ENCODE measurements at places on chromosomes 2 and 18.

DNA sequence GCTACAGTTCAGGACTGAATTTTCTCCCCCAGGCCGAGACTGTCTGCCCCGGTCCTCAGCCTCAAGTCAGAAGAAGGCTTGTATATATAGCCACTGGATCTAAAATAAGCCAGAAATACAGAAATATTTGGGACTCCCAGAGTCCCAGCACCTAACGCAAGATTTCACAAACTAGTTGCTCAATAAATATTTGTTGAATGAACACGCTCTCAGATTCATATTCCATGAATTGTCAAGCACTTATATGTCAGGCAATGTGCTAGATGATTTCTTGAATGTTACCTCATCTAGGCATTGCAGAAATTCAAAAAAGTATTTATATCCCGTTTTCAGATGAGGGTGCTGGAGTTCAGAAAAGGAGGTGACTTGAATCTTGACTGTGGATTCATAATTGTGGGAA is 163.7 kb upstream of the KLHL29 start:
- DNase-seq, result no peak

GRCh38 chr18:77151033-77151771 is 18.6 kb upstream of the MBP start:
- no peak for DNase-seq

DNA sequence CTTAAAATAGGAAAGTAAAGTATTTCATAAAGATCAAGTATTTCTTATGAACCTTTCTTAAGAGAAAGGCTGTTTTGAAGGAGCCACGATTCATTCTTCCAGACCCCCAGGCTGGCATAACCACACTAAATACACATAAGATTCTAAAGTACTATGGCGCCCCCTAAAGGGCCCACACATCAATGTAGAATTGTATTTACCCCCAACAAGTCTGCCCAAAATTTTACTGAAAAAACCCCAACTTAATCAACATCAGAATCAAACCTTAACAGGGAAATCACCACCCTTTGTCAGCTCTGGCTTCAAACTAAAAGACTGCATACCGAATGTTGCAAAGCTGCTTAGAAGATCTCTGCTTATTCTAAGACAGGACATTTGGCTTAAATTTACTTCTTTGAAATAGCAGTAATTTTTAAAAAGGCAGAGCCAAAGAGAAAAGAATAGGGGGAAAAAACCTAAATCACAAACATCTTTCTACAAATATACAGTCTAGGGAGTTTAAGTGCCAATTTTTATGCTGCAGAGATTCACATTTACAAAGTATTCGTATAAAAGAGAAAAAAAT is 20.4 kb upstream of the BCL2 start:
- DNase-seq, result peak; percentile 19

- DNase-seq, result no peak
These were observed 105.5 kb upstream of the NEUROD1 start for GRCh38 chr2:181785691-181786344.

DNA sequence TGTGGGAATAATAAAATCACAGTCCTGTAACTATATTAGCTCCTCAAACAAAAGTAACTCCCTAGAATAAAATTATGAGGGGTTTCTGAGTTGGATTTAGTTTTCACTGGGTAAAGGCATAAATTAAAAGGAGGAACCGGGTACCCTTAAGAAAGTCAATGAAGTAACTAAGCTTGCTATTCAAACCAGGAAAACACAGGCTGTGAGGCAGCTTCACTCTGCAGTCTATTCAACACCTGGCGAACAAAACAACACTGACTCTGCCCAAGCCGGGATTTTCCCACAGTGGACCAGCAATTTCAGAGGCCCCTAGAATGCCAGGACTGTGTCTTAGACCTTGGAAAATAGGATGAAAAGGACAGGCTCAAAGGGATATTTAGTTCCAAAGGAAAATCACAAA is 24.6 kb upstream of the CREB1 start:
- no peak for DNase-seq

DNA sequence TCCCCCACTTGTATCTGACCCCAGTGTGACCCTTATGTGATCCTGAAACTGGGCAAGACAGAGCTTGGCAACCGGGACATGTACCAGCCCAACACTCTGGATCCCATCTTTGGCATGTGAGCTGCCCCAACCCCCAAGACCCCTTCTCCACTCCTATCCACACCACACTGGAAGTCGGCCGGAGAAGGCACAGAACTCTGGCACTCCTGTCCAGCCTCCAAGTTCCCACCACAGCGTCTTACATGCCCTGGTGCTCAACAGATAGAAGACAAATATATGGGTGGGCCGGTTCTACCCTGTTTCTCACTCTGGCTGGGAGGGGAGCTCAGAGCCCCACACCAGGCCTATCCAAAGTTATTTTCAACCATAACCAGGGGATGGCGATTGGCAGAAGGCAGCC is 40.8 kb downstream of the LMAN2L start:
- DNase-seq, result no peak

GRCh38 chr2:145284551-145284950 is 764.6 kb upstream of the ZEB2 start:
- no peak for DNase-seq

- no peak for DNase-seq
These were observed 445.7 kb upstream of the FANCL start for GRCh38 chr2:58686776-58687175.

DNA sequence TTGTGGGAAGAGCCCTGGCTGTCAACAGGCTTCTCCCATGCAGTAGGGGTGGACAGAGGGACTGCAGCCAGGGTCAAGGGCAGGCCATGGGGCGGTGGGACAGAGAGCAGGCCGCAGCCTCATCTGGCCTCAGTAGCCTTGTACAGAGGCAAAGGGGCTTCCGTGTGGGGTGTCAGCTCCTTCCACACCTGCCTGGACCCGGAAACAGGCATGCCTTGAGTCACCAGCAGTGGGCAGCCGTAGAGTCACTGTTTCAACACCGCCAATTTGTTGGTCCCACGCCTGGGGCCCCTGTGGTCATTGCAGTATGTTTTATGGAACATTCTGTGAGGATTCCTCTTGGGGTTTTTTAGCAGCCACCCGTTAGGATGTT is 173.0 kb downstream of the SMAD7 start:
- DNase-seq, result no peak

GRCh38 chr18:13437796-13438506 is 219.4 kb downstream of the LDLRAD4 start:
- DNase-seq, result no peak

GRCh38 chr2:167177196-167177595 is 288.9 kb downstream of the XIRP2 start:
- DNase-seq, result no peak

- DNase-seq, result no peak
These were observed 207.6 kb upstream of the RAB12 start for GRCh38 chr18:8401606-8402005.

GRCh38 chr2:101818531-101819451 is 121.3 kb downstream of the MAP4K4 start:
- DNase-seq, result no peak

GRCh38 chr2:11541693-11542274 is 7.9 kb downstream of the GREB1 start:
- DNase-seq, result no peak

All from stimulated activated CD4-positive, alpha-beta T cell treated with anti-CD3 and anti-CD28 coated beads, TNF-alpha, amount 100 ng/mL, for 1 hour (primary cell).